Psoas muscle (tissue), 8 donors: ENCODE measurements at places on chromosomes 12 and 14.

GRCh38 chr12:126819554-126819953 lies 1447.4 kb upstream of the TMEM132C start:
- DNase-seq: no peak

- no peak for DNase-seq
Measured at GRCh38 chr14:82362452-82362851, 828.8 kb upstream of the SEL1L start.

- DNase-seq: no peak
Measured at GRCh38 chr12:25960961-25961360, 2.5 kb downstream of the RASSF8 start.

DNA sequence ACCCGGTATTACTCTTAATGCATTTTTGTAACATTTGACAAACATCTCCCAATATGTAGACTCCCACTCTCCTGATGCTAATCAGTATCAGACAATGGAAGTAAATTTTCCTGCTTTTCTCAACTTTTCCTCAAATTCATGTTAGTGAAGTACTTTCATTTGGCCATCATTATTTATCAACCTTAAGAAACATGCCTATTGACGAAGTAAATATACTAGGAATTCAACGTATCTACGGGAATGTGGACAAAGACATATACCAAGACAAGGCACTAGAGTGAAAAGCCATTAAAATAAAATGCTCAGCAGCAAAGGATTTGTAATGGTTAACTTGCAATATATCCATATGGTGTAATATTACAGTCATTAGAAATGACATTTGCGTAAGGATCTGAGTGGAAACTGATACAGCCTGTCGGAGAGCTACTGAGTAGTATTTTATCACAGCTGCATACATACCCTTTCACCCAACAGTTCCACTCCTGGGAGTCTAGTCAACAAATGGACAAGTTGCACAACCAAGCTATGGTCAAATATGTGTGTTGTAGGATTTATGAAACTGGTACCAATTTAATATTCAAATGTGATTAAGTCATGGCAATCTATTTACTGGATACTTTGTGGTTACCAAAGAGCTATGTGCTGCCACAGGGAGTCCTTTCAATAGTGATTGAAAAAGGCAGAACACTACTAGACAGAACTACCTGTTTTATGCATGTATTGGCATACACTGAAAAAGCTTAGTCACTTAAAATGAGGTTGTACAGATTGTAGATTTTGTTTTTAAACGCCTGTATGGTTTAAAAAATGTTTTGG lies 26.5 kb downstream of the NUDT4 start:
- DNase-seq: no peak

- no peak for DNase-seq
Measured at GRCh38 chr12:55777856-55778255, 34.9 kb downstream of the GDF11 start.

DNA sequence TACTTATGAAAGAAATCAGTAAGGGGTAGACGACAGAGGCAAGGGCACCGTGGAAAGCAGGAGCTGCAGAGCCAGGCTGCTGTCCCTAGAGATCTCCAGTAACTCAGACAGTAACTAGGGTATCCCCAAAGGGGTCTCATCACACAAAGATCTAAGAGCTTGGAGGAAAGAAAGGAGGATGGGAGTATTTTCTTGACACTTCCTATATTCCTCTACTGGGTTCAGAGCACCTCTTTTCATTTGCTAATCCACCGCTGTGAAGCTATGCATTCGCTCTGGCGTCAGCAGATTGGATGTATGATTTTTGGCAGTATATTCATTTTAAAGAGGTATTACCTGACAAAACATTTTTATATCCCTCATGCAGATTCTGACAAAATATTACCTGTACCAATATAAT lies 12.6 kb downstream of the USP44 start:
- no peak for DNase-seq

GRCh38 chr12:112178796-112179195 lies 53.4 kb downstream of the TRAFD1 start:
- peak; percentile 11 for DNase-seq

- DNase-seq: no peak
Measured at GRCh38 chr14:31300296-31300695, 92.7 kb upstream of the HECTD1 start.

- DNase-seq: no peak
Measured at GRCh38 chr14:100692256-100692655, 34.4 kb upstream of the DLK1 start.

DNA sequence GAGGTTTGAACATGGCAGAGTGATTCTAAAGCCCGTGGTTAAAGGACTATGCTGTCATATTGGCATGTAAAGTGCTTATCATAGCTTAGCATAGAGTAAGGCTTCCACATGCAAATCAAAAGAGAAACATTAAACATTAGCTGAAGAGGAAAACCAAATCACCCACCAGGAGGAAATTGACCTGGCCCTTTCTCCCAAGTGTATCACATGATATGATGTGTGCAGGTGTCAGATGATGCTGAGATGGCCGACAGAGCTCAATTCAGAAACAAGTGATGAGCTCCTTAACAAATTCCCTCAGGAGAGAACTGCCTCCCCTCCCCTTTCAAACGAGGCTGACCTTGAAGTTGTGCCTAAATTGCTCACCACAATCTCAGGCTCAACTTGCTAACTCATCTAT lies 217.1 kb upstream of the BTG1 start:
- no peak for DNase-seq

GRCh38 chr12:92973614-92974013 lies 44.5 kb upstream of the EEA1 start:
- DNase-seq: no peak

GRCh38 chr12:93379326-93379980 lies 1.7 kb downstream of the NUDT4 start:
- no peak for DNase-seq

GRCh38 chr12:24507827-24508226 lies 441.1 kb downstream of the BCAT1 start:
- no peak for DNase-seq

DNA sequence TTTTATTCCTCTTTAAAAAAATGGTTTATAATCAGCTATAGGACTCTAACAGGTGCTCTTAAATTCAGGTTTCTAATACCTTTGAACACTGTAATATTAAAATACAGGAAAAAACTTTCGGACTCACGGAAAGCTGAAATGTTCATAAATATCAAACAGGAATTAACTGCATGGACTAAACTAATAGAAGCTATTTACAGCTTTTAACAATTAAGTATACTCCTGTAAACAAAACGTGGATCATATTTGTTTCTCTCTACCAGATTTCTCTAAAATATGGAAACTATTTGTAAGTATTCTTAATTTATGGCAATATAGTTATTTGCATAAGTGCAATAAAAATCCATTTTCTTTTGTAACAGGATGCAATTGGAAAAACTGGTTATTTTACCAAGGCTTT lies 108.9 kb upstream of the RESF1 start:
- DNase-seq: no peak

DNA sequence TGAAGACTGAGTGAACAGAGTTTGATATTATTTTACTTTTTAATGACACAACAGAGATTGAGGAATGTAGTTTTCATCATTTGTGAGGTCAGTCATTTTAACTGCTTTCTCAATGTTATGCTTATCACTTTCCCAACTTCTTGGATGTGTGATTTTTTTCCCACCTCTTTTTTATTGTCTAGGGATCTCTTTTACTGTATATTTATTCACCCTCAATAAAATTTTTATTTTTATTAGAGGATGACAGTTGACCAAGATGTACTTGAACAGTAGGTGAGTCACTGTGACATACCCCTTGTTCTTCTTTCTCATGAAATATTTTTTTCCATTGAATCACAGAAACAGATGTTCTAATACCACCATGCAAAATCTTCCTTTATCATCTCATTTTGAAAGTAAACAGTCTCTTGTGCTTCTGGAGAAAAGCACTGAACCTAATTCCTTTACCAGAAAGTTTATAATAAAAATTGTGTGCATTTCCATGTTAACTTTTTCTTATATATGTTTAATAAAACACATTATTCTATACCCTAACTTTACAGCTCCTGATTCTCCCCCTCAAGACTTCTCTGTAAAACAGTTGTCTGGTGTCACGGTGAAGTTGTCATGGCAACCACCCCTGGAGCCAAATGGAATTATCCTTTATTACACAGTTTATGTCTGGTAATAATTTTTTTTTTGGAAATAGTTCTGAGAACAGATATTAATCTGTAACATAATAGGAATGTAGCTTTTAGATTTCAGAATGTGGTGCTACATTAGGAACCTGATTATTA lies 65.9 kb downstream of the PTPRQ start:
- DNase-seq: no peak

DNA sequence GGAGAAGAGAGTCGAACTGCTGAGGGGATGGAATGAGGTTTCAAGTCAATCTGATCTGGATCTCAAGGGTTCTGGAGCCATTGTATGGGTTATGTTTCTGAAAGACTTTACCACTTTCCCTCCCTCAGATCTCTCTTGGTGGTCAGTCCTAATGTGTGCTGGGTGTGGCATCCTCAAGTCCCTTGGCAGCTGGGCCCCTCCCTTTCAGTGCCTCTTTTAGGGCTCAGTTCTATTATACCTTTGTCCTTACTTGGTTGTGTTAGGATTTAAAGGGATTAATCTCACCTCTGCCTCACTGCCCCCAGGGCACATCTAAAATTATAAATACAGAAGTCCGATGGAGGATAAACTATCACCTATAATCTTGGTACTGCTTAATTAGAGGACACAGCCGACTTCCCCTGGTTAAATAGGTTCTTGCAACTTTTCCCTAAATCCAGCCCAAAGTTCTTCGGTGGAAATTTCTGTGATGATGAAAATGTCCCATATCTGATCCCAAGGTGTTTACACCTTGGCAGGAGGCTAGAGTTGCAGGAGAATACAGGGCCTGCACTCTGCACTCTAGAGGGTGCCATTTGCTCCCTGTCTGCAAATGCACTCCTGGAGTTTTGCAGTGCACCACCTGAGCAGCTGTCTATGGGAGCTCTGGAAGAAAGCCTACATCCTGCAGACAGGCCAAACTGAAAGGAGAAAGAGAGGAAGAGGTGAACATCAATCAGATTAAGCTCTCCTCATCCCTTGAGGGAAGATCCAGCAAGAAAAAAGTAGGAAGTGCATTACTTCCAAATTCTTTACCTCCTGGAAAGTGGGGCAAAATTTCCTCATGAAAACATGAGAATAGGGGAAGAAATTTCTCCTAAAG lies 106.8 kb downstream of the NUAK1 start:
- no peak for DNase-seq

GRCh38 chr14:92310776-92311375 lies 12.1 kb upstream of the SLC24A4 start:
- no peak for DNase-seq

DNA sequence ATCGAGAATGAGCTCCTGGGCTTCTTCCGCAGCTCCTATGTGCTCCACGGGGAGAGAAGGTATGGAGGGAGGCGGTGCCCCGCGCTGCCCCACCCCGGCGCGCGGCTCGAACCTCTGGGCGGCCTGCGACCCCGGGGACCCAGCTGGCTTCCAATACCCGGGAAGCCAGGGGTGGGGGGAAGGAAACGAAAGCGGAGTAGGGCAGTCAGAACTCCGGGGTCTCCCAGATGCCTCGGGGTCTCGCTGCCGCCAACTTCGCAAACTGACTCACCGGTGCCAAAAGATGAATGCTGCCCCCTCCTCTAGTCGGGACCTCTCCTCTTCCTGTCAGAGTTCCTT lies 1.3 kb downstream of the TRHDE start:
- no peak for DNase-seq

DNA sequence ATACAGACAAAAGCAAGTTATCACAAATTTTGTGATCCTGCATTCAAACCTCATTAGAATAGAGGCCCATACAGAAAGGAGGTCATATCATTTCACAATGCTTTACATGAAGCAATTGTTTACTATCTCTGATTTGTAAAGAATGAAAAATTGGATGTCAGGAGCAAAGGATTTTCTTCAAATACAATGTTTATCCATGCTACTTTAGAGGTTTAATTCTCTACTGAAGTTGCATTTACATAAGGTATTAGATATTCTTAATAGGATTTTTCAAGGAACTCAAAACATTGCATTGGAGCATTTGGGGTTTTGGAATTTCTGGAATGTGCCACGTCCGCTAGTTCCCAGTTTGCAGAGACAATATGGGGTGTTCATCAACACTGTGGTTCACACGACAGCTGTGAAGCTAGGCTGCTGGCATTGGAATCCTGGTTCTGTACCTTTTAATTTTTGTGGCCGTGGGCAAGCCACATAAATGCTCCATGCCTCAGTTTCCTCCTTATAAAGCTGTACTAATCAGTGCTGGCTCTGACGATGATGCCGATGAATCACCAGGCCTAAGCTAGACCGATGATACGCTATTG lies 174.8 kb downstream of the APAF1 start:
- no peak for DNase-seq

GRCh38 chr12:109881752-109882151 lies 1.4 kb upstream of the GLTP start:
- no peak for DNase-seq

DNA sequence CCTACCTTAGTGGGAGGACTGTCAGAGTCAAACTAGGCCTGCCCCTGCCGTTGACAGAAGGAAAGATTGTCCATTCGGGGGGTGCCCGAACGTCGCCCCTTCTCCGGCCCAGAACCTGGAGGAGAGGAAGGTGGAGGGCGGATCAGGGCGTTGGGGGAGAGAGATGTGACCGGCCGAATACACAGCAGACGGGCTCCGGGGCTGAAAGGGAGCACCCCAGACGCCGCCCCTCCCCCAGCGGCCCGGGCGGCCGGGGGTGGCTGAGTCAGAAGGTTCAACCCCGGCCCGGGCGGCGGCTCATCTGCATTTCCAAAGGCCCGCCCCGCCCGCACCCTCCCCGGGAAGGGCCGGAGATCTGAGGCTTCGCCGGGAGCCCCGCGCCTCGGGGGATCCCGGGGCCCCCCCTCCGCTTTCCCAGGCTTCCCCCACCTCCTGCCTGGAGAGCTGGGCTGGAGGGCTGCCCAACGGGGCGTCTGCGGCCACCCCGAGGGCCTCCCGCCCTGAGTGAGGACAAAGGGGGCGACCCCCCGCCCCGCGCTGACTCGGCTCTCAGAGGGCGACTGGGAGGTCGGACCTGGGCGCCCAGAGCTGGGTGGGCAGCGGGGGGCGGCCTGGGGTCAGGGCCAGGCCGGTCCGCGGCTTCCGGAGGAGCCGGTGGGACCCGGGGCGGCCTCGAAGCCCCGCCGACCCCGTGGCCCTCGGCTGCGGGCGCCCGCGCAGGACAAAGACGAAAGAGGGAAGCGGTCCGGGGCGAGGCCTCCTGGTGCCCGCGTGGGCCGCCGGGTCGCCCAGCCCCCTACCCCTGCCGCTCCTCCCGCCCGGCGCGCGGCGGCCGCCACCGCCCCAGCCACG lies 3.7 kb upstream of the SETD1B start:
- peak; percentile 97 for DNase-seq

GRCh38 chr12:123696646-123697045 lies 15.5 kb upstream of the ATP6V0A2 start:
- no peak for DNase-seq

GRCh38 chr14:53153702-53154112 lies 584 bp upstream of the DDHD1 start:
- no peak for DNase-seq

DNA sequence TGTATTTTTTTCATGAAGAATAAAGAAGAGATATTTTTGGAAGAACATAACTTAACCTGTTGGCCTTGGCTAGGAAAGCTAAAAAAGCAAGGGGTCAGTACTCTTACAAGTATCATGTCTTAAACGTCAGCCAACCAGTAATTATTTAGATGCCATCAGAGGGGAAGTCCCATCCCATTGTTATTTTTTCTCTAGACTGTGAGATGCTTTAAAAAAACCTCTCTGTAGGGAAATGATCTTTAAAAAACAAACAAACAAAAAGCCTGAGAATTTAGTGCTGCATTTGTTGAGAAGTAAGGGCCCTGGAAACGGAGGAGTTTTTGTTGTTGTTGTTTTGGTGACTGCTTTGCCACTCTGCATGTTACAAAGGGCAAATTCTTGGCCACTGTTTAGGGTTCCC lies 474.0 kb downstream of the ZFP36L1 start:
- DNase-seq: no peak
